Daoy (cell line): ENCODE measurements at places on chromosomes 1 and 21. TPM values are rescaled to one million over a fixed set of nuclear protein-coding genes. Genes with fewer than 3 reads are reported as not detected.

DNA sequence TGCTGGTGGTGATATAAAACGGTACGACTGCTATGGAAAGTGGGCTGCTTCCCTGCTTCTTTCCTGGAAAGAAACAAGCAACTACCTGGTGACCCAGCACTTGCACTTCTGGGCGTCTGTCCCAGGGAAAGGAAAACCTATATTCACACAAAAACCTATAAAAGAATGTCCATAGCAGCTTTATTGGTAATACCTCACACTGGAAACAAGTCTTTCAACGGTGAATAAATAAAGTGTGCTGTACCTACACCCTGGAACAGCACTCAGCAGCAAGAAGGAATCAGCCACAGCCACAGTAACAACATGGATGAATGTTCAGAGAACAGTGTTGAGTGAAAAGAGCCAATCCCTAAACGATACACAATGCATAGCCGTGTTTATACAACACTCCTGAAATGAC, 19.9 kb downstream of the SLC19A1 start:
- no peak for DNase-seq

DNA sequence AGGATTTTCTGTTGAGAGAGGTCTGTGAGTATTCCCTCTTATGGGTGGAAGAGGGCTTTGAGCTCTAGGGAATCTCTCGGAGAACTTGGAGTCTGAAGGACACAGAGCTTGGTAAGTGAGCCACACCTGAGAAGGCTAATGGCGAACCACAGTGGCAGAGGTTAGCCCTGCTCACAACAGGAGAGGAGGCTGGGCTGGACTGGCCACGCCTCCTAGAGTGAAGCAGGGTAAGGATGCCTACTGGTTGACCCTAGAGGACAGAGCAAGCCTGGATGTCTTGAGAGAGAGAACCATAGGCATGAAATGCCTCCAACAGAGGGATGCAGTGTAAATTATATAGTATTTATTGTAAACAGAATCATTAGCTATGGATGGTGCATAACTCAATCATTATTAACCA, 232.6 kb downstream of the PCP4 start:
- no peak for DNase-seq

DNA sequence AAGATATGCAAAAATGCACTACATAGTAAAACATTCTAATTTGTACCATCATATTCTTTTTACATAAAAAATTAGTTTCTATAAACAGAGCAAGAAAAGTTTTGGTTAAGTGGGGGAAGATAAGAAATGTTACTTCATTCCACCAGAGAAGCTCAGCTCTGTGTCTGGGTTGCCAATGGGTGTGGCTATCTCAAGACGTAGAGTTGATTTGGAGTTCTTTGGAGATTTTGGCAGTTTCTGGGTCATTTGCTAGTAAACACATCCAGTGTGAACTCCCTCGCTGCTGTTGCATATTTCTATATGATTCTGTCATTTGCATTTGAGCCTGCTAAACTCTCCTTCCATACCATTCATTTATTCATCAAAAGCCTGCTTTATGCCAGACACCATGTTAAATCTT, 7.2 kb downstream of the RGL1 start:
- DNase-seq = no peak

DNA sequence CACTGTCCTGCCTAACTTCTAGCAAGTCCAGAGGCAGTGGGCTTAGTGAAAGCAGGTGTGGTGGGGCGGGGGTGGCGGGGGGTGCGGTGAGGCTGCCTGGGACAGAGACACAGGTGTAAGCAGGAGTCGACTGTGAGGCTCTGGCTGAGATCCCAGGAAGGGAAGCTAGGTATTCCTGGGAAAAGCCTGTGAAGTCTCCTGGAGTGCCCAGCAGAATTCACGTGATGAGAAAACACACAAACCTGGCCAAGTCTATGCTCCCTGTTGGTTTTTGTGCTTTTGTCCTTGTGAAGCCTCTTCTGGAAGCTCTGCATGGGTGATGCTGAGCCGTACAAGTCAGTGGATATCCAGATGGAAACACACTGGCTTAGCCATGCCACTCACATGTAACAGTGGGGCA, 5.3 kb downstream of the GALNT2 start:
- no peak for DNase-seq

- DNase-seq = no peak
Measured at GRCh38 chr1:180646093-180646492, 14.3 kb downstream of the XPR1 start.

- no peak for DNase-seq
Measured at GRCh38 chr1:30914931-30915330, 6.4 kb upstream of the SDC3 start.

DNA sequence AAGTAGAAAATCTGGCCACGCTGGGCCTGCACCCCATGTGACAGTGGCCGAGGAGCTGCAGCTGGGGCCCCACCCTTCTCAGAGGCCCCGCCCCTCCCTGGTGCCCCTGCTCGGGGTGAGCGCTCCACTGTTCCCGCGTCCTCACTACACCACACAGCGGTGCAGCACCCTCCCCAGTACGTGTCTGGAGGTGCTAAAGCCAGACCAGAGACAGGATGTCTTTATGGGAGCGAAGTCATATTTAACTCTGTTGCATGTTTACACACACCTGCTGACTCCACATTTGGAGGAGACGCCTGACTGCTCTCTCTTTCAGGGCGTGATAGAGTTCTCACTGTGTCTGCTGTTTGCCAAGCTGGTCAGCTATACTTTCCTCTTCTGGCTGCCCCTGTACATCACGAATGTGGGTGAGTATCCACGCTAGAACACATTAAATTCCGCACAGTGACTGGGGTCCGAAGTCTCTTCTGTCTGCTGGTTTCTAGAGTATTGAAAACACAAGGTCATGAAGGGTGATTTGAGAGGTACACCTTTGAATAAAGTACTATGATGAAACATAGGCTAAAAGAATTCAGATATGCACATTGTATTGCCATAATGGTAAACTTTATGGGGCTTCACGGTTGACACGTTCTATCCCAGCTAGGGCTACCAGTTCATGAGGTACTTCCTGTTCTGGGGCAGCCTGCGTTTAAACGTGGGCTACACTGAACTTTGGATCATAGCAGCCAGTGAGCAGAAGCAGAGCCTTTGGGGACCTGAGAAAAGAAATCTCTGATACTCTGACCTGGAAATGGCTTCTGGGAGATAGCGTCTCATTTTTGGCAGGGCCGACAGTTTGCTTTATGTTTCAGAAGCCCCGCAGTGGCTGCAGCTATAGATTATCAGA, 48.4 kb downstream of the SLC37A1 start:
- DNase-seq = no peak

DNA sequence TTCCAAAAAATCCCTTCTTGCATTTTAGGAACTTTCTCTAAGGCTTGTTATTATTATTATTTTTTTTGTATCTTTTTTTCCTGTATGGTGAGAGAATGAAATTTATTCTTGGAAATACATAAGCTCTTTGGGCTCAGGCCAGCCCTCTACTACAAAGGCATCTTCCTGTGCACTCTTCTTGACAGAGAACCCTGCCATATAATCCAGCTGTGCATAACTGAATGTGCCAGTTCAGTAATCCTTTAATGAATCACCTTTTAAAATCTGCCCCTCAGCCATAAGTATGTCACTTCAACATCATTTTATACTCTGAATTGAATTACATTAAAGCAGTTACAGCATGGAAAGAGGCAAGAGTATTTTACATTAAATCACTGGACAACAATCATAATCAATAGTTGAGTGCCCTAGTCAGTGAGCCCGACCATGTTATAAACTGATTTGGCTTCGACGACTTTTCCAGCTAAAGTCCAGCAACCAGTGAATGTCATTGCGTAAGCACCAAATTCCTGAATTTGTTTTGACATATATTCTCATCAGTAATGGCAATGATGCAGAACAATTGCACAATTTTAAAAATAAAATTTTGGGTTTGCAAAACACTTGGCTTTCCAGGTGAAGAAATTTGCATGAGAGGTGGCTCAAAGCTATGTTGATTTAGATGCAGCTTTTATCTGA, 59.2 kb upstream of the KCNK2 start:
- DNase-seq = no peak

DNA sequence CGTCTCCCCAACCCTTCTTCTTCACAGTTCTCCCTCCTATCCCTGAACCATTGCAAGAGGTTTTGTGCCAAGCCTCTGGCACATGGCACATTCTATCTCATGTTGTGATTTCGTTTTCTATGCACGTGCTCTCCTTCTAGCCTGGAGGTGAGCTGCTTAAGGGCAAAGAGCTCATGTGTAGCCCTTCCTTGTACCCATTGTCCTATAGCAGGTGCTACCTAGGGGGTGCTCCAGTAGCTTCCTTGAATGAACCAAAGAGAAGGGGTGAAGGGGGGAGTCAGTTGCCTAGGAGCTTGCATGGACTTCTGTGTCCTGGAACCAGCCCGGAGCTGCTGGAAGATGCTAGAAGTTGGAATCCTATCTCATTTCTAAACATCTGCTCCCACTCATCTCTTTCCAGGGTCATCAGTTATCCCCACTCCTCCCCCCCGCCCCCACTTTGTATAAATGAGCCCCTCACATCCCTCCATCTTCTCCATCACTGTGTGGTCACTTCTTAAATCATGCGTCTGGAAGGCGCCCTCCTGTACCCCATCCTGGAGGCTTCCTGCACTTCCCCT, 535 bp upstream of the DISC1 start:
- DNase-seq = no peak

CD1E gene
- total RNA-seq = not detected in 2 replicates

SLC6A9 gene
- 0.74 and 6.3 TPM in 2 replicates for total RNA-seq

KCNC4 gene
- total RNA-seq = 5.1 and 5.5 TPM in 2 replicates

AJAP1 gene
- total RNA-seq = 7.0 TPM in 1 of 2 replicates, not detected in the other

COL6A2 gene
- 456 and 480 TPM in 2 replicates for total RNA-seq
